ENCODE measurements at places on chromosomes 7 and 10.

DNA sequence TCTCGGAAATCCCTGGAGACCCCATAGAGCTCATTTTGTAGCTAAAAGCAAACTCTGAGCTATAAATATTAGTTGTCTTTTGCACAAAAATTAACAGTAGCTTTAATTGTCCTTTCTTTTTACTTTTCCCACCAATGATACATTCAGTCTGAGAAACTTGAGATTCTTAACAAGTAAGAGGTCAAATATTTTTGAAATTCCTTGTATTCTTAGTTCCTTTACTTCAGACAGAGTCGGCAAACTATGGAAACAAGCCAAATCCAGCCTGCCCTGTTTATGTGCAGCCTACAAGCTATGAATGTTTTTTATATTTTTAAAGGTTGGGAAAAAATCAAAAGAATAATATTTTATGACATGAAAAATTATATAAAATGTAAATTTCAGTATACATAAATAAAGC is 146.6 kb downstream of the CTNNA3 start:
- no peak for DNase-seq

GRCh38 chr10:113961182-113962031 is 82.3 kb upstream of the ADRB1 start:
- DNase-seq: no peak

DNA sequence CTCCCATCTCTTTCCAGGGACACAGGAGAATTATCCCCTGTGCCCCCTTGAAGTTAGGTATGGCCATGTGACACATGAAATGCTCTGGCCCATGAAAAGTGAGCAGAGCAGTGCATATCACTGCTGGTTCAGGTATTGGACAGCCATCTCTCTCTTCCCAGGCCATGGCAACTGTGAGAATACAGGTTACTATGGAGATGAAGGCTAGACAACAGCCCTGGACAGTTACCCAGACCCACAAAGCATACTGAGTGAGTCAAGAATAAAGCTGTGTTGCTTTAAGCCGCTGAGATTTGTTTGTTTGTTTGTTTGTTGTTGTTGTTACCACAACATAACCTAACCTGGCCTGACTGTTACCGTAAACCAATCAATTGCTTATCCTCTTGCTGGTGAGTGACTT is 722.3 kb downstream of the KCNMA1 start:
- no peak for DNase-seq

DNA sequence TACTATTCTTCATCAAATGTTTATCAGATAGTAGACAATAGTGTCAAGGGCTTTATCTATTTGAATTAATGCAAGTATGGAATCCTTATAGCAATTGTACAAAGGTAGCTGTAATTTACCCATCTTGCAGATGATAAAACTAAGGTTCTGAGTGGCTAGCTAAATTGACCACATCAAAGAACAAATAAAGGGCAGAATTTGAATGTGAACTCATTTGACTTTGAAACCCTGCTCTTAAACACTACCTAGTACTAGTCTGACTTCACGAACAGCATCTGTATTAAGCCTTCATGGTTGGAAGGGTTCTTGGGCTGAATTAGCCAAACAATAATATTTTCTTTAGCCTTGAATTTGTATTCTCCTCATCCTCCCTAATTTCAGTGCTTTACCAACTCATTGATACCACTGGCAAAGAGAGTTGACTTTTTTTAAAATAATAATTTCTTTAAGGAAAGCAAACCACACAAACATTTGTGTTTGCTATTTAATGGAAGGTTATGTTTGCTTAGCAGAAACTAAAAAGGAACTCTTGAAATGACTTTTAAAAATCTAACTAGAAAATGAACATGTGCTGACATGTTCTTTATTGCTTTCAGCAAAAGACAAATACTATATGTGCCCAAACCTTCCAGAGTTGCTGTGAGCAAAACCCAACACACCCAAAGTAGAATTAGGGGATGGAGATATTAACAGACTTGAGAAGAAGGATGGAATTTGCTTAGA is 322.6 kb downstream of the RNLS start:
- no peak for DNase-seq

- DNase-seq: no peak
Observed at GRCh38 chr10:130393342-130393741, 257.2 kb downstream of the GLRX3 start.

DNA sequence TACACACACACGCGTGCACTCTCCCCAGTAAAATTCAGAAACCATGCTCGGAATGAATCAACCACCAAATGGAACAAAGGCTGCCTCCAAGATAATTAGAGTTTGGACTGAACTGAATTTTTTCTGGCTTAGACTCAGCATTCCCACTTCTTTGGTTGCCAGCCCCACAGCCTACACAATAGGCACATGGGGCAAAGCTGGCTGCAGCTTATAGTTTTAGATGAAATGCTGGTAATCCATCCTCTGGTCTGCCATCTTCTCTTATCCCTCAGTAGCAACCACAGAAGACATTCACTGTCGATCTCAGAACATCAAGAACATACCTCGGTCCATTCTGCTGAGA is 44.2 kb downstream of the PDE1C start:
- no peak for DNase-seq

- DNase-seq: no peak
Observed at GRCh38 chr10:77875730-77876129, 50.8 kb downstream of the DLG5 start.

DNA sequence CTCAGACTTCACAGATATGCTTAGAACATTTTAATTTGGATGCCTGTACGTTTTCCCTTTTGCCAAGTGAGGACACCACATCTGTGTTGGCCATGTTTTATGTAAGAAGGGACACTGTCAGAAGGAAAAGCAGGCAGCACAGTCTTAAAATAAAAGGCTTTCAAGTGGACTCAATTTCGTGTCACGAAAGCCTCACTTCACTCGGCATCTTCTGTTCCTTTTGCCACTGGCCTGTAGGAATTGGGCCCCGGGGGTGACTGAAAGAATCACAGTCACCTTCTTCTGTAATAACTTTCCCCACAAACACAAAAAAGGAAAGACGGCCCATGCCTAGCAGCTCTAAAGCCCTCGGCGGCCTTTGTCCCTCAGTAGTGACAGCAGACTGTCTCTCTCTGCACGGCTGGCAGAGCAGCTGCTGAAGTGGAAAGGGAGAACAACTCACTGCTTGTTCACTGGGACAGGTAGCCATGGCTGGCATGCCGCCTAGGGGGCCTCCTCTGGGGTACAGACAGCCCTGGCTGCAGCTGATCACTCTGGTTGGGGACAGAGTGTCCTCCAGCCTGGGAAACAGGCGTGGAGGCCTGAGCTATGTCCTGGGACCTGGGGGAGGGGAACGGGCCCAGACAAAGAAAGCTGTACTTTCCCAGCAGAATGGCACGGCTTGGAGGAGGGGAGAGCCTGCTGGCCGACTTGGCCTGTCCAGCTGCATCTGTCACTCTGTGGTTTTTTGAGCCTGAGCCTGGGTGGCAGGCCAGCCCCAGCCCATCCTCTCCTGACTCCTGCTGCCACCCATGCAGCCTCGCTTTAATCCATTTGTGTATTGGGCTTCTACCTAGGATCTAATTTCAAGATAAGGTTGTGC is 4.4 kb downstream of the RASSF4 start:
- DNase-seq: peak; percentile 96

DNA sequence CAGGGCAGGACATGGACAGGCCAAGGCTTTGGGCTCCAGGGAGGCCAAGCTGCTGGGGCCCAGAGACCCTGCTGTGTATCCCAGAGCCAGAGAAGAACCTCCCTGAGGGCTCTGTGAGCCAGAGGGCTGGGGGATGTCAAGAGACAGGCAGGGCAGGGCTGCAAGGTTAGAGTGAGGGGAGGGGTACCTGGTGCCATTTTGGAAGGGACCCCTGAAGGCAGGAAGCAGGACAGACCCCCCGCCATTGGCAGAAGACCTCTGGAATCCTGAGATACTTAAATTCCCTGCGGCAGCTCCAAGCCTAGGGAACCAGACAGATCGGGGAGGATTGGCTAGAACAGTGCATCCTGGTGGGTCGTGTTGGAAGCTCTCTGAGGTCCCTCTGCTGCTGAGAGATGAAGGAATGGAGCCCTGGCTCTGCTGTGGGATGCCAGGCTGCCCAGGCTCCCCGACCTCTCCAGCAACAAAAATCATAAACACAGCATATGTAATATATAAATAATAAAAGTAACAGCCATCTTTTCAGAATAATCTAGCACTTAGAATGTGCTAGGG is 75.0 kb downstream of the LHPP start:
- no peak for DNase-seq

DNA sequence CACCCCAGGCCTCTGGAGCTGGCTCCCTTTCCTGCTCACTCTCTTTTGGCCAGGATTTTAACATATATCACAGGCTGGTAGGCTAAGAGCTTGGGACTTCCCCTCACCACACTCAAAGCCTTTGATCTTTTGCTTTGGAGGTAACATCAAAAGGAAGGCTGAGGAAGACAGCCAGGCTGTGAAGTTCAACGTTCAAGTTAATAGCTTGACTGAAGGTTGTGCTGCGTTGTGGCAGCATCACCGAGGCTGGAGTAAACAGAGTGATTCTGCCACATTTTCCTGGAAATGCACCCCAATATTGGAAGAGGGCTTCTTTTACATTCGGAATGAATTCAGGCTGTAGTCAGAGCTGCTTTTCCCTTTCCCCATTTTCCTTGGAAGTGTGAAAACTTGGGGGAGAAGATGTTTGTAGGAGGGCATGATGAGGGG is 57.3 kb downstream of the TCF7L2 start:
- DNase-seq: no peak

GRCh38 chr10:132884691-132885271 is 57.6 kb downstream of the CFAP46 start:
- no peak for DNase-seq

GRCh38 chr10:43861966-43862751 is 213.5 kb upstream of the ZNF32 start:
- DNase-seq: no peak

GRCh38 chr10:122140941-122141623 is 130.0 kb upstream of the BTBD16 start:
- DNase-seq: peak; percentile 20

DNA sequence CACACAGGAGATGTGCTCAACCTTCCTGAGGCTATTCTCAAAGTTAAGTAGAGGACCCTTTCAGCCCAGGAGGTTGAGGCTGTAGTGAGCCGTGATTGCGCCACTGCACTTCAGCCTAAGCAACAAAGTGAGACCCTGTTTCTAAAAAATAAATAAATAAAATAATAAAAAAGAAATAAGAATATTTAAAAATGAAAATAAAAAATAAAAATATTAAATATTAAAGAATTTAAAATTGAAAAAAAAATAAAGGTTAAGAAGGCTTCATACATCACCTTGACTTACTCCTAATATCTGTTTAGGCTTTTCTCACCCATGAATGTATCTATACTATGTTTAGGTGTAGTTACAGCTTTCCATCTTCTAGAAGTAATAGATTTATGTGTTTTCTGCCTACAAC is 187.5 kb upstream of the AGK start:
- DNase-seq: no peak

- DNase-seq: no peak
Observed at GRCh38 chr10:21021843-21022594, 124.9 kb upstream of the NEBL start.

GRCh38 chr10:59900048-59900727 is 6.2 kb downstream of the CCDC6 start:
- DNase-seq: no peak

- DNase-seq: no peak
Observed at GRCh38 chr10:67770537-67770936, 67.5 kb downstream of the DNAJC12 start.

GRCh38 chr10:25036381-25036780 is 20.0 kb downstream of the THNSL1 start:
- peak; percentile 29 for DNase-seq

GRCh38 chr7:138581065-138581464 is 120.1 kb downstream of the SVOPL start:
- no peak for DNase-seq

DNA sequence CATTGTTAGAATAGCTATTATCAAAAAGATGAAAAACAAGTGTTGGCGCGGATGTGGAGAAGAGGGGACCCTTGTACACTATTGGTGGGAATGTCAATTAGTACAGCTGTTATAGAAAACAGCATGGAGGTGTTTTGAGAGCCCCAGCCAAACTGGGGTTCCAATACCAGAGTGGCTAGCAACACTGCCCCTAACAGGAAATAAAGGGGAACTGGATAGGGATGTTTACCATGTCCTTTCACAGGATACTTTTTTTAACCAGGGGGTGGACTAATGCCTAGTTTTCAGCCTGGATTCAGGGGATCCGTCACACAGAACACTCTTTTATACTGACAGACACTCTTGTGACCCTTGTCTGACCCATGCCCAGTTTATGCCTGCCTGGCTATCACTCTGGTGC is 6.9 kb upstream of the GSTK1 start:
- no peak for DNase-seq

DNA sequence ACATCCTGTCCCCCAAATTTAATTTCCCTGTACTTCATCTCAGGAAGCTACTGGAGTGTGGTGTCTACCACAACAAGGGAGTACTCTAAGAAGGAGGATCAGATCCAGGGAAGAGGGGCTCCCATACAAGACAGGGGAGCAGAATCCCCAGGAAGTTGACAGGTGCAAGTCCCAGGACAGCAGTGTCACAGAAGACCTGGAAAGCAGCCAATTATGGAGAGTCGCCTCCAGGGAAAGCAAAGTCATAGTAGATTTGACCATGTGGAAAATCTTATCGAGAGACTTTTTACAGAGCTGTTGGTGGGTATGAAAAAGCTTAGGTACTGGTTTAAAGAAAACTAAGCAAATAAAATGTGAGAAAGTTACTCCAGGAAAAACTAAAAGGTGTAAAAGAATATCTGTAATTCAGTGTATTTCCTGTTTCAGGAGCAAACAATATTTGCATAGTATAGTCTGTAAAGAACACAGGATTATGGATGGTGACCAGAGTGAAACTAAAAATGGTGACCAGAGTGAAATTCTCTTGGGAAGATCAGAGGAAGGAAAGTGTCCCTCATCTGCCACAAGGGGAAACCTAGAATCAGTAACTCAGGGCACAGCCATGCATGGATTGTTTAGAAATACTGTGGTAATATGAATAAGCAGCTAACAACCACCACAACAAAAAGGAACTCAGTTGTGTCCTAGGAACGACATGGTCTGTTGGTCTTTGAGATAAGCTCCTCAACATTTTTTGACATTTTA is 44.5 kb downstream of the LANCL2 start:
- no peak for DNase-seq

DNA sequence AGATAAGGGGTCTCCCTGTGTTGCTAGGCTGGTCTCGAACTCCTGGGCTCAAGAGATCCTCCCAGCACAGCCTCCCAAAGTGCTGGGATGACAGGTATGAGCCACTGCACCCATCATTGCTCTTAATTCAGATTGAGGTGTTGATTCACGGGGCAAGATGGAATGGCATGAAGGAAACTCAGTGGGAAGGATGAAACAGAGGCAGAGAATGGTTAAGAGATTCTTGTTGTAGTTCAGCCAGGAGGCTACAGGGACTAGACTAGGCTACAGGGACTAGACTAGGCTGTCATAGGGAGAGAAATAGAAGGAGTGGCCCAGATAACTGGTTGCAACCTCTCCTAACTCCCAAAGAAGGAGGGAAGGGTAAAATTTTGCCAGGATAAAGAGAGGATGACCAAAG is 48.0 kb downstream of the THNSL1 start:
- no peak for DNase-seq

DNA sequence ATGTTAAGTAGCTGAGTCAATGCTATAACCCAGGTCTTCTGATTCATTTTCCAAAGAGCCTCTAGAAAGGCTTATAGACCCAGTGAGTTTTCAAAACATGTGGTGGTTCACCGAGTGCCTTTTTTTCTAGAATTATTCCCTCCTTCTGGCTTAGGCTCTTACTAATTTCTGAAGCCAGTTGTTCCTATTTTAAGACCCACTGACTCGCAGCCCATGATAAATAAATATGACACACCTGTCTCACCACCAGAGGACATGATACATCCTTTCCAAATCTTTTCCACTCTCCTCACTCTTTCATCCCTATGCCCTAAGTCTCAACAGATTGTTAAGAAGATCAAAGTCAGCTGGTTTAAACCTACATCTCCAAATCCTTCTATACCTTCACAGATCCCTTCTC is 126.0 kb upstream of the WNT16 start:
- DNase-seq: no peak

Measured in retina (tissue), 1 donor.